Activated CD8-positive, alpha-beta memory T cell treated with anti-CD3 and anti-CD28 coated beads for 1 hour (primary cell): ENCODE measurements at places on chromosomes 12 and 14.

DNA sequence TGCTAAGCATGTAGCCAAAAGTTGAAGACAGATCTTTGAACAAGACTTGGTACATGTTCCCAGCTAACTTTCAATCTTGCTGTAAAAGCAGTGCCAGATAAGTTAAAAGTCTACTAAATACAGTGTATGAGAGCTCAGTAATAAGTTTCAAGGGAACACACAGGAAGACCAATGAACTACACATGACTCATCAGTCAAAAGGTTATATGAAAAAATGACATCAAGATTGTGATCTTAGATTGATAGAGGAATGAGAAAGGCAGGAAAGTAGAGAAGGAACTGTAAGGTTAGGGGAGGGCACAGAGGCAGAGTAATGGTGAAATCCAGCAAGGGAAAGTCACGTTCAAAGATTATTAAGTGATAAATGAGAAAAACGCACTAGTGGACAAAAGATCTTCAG lies 249.9 kb upstream of the FLRT2 start:
- no peak for DNase-seq

DNA sequence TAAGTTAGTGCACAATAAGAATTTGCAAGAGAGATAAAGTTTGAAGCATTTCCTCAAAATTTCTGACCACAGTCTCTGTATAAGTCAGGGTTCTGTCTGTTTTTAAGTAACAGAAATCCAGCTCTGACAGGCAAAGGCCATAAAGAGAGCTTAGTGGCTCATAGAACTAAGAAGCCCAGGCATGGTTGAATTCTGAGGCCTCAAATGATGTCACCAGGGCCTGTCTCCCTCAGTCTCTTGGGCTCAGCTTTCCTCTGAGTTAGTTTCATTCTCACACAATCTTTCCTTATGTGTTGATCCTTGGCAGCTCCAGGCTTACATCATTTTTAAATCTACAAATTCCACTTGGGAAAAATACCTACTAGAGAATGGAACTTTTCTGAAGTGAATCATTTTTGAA lies 173.4 kb upstream of the ATP2B1 start:
- no peak for DNase-seq

- no peak for DNase-seq
Measured at GRCh38 chr14:24853446-24853845, 196.5 kb downstream of the STXBP6 start.

DNA sequence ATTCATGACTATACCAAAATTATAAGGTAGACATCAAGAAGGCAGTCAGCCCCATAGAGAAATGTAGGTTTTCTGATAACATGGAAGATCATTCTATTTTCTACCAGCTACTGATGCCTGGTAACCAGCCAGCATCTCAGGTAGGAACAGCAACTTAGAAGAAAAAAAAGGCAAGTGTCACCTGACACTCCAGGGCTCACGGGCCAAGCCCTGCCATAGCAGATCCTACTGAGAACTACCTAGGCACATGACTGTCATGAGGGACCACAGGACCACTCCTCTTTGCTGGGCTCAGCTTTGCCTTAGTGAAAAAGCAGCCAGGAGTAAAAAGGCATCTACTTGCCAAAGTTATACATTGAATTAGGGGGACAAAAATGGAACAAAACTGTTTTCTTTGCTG lies 33.4 kb downstream of the CORO1C start:
- no peak for DNase-seq

DNA sequence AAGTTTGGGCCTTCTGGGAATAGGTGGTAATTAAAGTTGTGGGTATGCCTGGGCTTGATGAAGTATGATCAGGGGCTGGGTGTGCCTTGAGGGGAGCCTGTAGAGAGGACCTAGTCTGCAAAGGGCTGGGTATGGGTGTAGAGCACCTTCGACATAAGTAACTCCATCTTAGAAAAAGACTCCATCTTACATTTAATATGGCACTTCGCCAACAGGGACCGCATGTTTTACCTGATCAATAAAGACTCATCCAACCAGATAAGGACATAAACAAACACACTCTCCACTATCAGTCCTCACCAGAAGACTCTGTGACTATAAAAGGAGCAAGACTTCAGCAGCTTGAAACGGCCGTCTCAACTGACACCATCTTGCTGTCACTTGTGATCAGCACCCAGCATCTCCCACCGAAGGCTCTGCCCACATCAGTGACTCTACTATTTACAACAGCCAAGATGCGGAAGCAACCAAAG lies 23.5 kb upstream of the GPR68 start:
- DNase-seq = no peak

DNA sequence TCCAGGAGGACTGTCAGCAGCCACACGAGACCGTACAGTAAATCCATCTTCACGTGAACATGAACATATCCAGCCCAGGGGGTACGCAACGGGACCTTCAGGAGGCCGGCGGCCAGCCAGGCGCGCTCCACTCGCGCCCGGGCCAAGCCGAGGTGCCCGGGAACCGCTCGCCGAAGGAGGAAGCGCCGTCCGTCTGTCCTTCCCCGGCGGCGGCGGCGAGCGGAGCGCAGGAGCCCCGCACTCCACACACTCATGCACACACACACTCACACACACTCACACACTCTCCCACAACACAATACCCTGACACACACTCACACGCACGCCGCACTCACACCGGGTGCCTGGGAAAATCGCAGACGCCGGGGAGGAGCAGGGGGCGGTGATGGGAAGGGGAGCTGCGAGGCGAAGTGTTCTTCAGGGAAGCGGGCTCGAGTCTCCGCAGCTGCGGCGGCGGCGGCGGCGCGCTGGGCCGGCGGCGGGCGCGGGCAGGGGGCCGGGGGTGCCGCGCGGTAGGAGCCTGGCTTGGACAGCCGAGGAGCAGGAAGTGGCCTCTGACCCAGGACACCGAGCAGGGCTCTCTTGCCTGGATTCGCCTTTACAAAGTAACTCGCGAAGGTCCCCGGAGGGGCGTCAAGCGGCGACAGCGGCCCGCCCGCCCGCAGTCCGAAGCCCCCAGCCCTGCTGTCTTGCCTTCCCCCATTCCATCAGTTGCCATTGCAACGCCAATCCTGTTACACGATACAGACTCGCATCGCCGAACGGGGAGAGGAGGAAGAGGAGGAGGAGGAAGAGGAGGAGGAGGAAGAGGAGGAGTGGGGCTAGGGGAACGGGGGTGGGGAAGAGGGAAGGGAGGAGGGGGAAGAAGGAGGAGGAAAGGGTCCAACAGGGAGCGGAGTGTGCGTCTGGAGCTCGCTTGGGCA lies 601 bp downstream of the MDGA2 start:
- no peak for DNase-seq

GRCh38 chr14:100283984-100284881 lies 22.0 kb downstream of the SLC25A29 start:
- no peak for DNase-seq

GRCh38 chr12:1094714-1095113 lies 103.7 kb downstream of the ERC1 start:
- no peak for DNase-seq

GRCh38 chr12:42834062-42834461 lies 244.5 kb upstream of the PRICKLE1 start:
- DNase-seq = no peak

DNA sequence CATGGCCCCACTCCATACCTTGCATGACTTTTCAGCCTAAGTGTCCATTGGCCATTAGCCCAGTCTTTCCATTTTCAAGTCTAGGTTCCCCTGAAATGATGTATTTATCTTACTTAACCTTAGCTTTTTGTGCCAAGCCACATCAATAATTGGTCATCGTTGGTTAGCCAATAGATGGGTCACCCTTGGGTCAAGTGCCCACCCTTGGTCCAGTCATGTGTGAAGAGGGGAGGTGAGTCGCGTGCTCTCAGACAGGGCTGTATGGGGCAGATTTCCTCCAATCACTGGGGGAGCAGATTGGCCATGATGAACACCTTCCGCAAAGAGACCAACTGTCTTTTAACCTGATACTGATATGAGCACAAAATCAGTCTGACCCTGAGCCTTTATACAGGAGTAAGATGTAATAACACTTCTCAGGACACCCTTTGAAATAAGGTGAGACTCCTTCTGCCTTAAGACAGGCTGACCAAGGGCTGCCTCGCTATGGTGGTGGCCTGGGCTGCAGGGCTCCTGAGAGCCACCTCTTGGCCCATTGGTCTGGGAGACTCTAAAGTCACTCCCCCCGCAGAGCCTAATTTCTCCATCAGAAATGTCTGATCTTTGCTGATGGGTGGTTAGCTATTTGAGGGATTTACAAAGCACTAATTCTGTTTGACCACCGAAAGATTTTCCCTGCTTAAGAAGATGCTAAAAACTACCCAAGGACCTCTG lies 143.2 kb downstream of the ZFP36L1 start:
- no peak for DNase-seq

GRCh38 chr12:108215458-108215857 lies 86.4 kb downstream of the WSCD2 start:
- DNase-seq = no peak

GRCh38 chr14:47949006-47949405 lies 273.6 kb upstream of the MDGA2 start:
- no peak for DNase-seq

- peak; percentile 19 for DNase-seq
Measured at GRCh38 chr12:116236148-116236731, 41.3 kb downstream of the MED13L start.

- no peak for DNase-seq
Measured at GRCh38 chr14:34098045-34098984, 147.4 kb upstream of the EGLN3 start.

- no peak for DNase-seq
Measured at GRCh38 chr14:25484235-25484634, 434.3 kb upstream of the STXBP6 start.

GRCh38 chr12:21552635-21553328 lies 26.7 kb downstream of the SPX start:
- no peak for DNase-seq

- DNase-seq = no peak
Measured at GRCh38 chr12:93419388-93420034, 22.2 kb downstream of the UBE2N start.

DNA sequence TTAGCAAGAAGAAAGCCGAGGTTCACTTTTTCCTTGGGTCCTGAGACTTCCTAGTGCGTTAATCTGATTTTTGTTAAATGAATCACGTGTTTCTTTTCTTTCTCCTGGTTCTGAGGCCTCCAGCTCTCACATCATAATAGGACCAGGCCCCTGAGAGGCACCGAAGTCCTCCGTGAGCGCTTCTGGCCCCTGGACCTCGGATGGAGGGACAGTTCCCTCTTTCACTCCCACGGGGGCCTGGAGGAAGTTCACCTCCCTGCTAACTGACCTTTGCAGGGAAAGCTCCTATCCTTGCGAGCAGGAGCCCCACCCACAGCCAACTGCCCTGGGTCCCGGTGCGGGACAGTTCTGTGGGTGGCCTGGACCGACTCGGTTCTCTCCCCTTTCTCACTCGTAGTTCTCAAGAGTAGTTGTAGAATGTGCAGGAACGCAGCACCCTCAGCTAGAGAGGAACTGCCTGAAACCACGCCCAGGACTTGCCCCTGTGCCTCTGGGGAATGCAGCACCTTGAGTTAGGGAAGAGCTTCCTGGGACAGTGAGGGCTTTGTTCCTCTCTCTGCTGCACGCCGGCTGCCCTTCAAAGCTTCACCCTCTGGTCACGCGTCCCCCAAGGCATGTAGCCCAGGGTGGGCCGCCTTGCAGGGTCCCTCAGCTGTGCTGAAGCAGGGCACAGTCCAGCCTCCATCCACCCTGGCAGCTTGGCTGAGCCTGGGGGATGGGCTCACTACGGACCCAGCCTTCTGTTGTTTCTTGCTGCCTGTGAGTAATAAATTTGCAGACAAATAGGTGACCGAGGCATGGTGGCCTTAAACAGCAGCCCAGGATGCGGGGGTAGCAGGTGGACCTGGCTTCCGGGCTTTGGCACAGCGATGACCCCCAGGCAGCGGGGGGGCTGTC lies 264.6 kb downstream of the ADGRD1 start:
- no peak for DNase-seq

DNA sequence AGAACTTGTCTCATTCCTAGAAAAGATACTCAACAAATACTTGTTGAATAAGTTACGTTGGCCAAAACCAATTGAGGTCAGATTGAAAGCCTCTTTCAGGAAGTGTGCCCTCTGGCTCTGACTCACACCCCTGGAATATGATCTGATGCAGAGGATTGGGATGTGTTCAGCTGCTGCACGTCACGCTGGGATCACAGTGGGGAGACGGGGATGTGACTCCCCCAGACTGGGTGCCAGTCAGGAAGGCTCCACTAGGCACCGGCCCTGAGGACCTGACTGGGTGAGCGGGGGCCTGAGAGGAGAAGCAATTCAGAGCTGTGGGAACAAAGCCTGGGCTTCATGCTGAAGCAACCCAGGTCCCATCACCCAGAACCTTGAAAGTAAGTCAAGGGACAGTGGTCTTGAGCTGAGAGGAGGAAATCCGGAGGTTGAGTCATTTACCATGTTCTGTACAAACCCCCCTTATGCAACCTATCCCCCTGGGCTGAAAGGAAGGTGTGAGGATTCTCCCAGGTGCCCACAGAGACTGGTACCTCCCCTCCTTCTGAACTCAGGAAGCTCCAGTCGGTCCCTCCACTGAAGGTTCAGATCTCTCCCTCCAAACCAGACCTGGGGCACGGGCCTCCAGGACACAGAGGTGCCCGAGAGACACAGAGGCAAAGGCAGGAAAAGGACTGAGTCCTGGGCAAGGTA lies 3.9 kb downstream of the CEBPE start:
- no peak for DNase-seq

- no peak for DNase-seq
Measured at GRCh38 chr14:75399843-75400775, 27.7 kb upstream of the JDP2 start.

DNA sequence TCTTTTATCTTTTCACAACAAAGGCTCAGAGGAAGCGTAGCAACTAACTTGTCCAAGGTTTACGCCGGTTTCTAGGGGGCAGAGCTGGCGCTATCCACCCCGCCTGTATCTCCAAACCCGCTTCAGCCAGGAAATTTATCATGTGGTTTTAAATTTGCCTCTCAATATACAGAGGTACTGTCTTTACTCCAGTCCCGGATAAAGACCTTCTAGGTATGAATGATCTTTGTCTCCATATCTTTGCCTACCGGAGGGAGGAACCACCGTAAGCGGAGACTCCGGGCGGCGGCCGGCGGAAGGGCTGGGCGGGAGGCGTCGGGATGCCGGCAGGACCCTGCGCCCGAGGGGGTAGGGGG lies 693 bp upstream of the RIMKLB start:
- DNase-seq = no peak

- DNase-seq = no peak
Measured at GRCh38 chr14:56807386-56808109, 2.7 kb downstream of the OTX2 start.

DNA sequence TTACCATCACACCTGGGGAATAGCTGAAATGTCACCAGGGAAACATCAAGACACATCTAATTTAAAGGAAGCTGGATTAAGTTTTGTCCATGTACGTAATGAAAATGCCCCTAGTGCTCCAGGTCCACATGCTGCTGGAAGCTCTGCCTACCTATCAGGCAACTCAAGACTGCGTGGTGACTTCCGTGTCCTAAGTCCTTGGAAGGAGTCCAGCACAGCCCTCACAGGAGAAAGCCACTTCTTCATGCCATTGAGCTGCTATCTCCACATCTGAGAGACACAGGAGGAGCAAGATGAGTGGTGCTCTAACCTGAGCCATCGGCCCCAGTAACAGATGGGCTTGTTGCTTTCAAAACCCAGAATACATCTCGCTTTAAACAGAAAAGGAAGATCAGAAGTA lies 316.4 kb downstream of the DPF3 start:
- DNase-seq = no peak

- DNase-seq = no peak
Measured at GRCh38 chr14:52011523-52011922, 22.2 kb downstream of the RTRAF start.
